Colonic mucosa (tissue), 4 donors: ENCODE measurements at places on chromosomes 7 and 10. TPM values are rescaled to one million over a fixed set of nuclear protein-coding genes. Genes with fewer than 3 reads are reported as not detected.

DNA sequence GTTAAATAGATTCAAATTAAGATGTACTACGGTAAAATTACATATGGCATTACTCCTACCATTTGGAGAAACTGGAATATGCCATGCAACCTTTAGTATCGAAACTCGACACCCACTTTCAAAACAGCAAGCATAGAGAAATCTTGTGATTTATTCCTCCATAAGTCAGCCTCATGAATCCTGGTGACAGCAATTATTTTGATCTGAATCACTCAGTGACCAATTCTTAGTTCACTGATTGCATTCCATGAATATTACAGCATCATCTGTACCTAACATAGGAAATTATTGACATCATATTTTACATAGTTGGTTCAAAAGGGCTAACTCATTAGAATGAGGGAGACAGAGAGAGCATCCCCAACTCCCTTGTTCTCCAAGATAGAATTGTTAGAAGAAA lies 89.6 kb downstream of the CACNB2 start:
- H3K27ac ChIP-seq = no peak overlapping the region
- no peaks in the 10 kb centered on the region for H3K4me1 ChIP-seq
- H3K4me3 ChIP-seq = no peak overlapping the region
- H3K36me3 ChIP-seq = no peaks in the 10 kb centered on the region
- no peak for DNase-seq

DNA sequence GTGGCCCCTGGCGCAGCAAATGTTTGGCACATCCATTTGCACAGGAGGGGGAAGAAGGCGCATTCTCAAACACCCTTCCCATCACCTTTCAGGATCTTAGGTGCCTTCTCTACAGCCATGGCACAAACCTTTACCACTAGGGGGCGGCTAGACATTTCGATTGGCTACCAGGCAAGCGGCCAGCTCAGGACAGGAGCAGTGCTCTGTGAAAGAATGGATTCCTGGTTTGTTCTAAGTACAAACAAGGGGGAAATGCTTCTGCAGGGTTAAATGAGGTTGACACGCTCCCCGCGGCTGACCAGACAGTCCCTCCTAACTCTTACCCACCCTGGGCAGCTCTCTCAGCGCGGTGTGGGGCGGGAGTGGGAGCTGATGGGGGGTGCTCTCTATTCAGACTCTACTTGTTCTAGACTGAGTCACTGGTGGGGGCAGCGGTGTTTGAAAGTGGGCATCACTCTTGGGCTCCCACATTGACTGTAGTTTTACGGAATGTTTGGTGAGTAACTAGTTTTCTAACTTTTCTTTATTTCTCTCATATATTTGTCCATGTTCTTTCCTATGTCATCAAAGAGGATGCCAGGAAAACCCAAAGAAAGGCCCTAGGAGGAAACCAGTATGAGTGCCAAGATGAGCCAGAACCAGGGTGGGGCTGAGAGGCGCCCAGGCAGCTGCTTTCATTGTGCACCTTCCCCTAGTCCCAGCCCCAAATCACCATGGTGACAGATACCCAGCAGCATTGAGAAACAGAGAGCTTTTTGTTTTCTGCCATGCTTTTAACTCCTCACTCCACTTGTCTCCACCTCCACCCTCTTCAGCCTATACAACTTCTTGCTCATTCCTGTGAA lies 61.4 kb upstream of the GPR158 start:
- peak; percentile 86 for DNase-seq
- H3K36me3 ChIP-seq = no peaks in the 10 kb centered on the region
- H3K4me1 ChIP-seq = no peaks in the 10 kb centered on the region
- no peak overlapping the region for H3K4me3 ChIP-seq
- H3K27ac ChIP-seq = no peak overlapping the region
- H3K27me3 ChIP-seq = no peaks in the 10 kb centered on the region

The PYROXD2 gene
- total RNA-seq = 5.9 TPM

The SEMA3E gene
- total RNA-seq = 1.2 TPM

The DPCD gene
- 19.2 TPM for total RNA-seq
